T-helper 1 cell (primary cell): ENCODE measurements at places on chromosomes 12 and 14.

- no peak for DNase-seq
These were observed 195.7 kb upstream of the NEDD1 start for GRCh38 chr12:96711364-96711763.

DNA sequence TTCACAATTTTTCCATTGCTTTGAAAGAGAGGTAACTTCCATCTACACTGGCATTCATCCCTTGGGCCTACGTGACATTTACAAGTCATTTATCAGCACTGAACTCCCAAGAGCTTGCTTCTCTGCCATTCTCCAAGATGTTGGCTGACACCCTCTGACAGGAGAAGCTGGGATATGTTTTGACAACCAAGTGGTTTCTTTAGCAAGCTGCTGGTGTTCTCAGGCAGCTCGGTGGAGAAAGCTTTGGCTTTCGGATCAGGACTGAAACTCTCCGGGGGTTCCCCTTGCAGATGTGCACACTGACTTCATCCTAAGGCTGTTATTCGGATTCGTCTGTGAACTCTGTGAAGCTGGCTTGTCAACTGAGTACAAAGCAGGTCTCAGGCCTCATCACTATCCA, 15.7 kb downstream of the KCNA5 start:
- no peak for DNase-seq

GRCh38 chr14:59245809-59246295, 57.4 kb downstream of the DAAM1 start:
- DNase-seq: no peak

DNA sequence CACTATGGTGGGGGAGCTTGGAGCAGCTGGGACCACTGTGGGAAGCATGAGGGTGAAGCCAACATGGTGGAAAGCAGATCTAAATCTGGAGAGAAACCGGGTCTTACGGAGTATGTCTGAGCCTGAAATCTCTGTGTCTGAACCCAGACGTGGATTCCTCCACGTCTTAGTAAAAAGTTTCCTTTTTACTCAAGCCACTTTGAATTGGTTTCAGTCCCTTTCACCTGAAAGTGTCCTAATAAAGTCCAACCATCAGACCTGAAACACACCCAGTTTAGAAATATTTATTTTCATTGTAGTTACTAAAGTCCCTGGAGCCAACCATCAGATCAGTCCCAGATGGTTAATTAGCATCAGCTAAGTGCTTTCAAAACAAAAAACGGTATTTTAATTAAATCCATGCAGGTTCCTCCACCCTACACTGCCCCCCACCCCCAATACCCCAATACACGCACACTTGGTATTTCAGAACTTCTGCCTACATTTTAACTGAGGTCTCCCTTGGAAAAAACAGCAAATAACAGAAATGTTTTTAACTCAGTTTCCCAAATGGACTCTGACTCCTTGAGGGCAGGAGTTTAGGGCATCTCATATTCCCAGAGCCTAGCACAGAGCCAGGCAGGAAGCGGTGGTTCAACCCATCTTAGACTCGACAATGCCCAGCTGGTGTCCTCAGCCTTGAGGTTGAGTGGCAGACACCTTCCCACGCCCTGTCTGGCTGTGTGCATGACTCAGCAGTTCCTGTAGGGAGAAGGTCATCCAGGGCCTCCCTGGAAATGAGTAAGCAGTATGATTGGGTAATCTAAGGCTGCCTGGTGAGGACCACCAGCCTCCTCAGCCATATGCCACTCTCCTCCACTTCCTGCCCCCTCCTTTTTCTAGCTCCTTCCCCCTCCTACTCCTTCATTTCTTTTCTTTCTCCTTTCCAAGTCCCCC, 175.8 kb downstream of the TTC8 start:
- DNase-seq: peak; percentile 9

DNA sequence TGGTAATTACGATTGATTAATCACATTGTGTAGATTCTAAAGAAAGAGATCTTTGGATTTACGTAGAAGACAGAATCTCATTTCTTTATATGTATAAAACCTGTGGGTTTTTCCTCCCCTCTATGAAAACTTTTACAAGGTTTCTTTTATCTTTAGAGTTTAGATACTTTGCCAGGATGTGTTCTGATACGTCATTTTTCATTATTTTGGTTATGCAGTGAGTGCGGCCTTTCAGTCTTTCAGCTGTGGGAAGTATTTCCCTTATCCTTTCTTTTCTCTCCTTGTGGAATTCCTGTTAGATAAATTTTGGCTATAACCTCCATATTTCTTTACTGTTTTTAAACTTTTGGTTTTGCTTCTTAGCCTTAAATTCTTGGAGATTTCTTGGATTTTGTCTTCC, 92.7 kb downstream of the TTLL5 start:
- DNase-seq: no peak

DNA sequence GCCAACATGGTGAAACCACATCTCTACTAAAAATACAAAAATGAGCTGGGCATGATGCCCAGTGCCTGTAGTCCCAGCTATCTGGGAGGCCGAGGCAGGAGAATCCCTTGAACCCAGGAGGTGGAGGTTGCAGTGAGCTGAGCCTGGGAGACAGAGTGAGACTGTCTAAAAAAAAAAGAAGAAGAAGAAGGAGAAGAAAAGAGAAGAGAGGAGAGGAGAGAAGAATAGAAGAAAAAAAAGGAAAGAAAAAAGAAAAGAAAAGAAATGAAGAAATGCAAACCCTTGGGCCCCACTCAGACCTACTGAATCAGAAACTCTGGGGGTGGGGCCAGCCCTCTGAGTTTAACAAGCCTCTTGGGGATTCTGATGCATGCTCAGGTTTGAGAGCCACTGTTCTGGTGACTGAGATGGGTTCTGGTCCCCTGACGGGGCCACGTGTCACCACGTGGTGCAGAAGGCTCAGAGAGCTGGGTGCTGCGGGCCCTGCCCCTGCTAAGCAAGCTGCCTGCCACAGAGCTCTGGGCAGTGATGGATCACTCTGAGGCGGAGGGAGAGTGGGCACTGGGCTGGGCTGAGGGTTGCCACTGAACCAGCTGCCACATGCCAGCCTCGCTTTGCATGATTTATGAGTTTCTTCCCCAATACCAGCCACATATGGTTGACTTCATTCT, 37.5 kb downstream of the ERH start:
- no peak for DNase-seq

DNA sequence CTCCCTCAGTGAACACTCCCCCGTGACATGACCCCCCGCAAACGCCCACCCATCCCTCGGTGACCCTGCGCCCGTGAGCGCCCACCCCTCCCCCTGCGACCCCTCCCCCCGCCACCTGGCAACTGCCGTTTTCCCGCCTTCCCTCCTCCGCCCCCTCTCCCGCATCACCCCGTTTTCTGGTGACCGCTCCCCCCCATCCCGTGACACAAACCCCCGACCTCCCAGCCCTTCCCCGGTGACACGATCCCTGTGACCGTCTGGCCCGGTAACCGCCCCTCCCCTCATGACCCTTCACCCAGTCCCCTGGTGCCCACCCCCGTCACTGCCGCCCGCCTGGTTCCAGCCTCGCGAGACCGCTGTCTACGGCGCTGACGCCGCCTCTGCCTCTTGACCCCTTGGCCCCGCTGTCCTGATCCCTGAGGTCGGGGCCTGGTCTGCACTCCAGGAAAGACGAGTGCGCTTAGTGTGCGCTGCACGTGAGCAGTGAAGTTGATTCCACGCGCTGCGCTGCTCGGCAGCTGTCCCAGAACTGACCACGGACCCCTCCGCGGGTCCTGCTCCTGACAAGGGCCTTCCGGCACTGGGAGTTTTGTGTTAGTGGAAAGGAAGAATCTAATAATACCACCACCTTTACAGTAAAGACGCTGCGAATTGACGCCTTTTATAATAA, 59.4 kb downstream of the DDX51 start:
- DNase-seq: peak; percentile 46

DNA sequence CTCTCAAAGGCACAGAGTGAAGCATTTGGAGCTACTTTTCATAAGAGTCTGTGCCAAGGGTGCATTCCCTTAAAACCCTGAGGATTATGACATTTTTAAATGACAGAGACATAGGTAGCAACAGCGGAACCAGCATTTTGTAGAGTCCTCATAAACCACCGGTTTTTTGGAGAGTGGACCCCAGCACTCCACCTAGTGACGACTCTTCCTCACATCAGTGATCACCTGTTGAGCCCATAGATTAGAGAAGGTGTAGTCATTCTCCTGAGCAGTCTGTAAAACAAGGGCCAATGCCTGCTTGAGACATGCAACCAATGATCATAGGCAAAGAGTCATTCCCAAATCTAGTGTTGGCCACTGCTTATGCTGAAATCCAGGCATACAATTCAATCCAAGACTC, 399.1 kb downstream of the GXYLT1 start:
- no peak for DNase-seq

GRCh38 chr12:94244165-94245133, 96.1 kb downstream of the PLXNC1 start:
- DNase-seq: no peak

GRCh38 chr12:111777345-111778045, 10.8 kb downstream of the ALDH2 start:
- DNase-seq: no peak

- no peak for DNase-seq
These were observed 4.5 kb downstream of the FOXA1 start for GRCh38 chr14:37590428-37591139.

- no peak for DNase-seq
These were observed 75.9 kb downstream of the BMP4 start for GRCh38 chr14:53880761-53881160.

- DNase-seq: no peak
These were observed 620 bp downstream of the TMTC1 start for GRCh38 chr12:29782871-29783772.

DNA sequence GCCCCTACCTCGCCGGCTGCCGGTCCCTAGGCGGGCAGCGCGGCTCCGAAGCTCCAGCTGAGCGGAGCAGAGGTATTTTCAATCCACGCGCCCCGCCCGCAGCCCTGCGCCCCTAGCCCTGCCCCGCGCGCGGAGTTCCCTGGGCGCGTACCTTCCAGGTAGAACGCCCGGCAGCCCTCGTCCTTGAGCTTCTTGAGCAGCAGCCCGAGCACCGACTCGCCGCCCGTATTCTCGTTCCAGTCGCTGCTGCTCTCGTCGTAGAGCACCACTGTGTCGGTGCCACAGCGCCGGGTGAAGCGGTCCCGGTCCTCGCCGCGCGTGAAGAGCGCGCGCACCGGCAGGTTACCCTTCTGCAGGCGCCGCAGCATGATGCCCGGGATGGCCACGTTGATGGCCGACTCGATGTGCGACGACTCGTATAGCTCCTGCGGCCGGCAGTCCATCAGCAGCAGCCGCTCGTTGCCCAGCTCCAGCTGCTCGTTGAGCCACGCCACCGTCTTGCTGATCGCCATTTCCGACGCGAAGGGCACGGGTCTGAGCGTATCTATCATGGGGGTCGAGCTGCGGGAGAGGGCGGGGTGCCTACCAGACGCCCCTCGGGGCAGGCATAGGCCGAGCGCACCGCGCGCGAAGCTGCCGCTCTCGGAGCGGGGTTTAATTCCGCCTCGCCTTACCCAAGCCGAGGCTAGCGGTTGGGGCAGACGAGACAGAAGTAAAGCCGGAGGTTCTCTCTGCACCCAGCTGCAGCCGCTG, 636 bp downstream of the DUSP6 start:
- peak; percentile 10 for DNase-seq

DNA sequence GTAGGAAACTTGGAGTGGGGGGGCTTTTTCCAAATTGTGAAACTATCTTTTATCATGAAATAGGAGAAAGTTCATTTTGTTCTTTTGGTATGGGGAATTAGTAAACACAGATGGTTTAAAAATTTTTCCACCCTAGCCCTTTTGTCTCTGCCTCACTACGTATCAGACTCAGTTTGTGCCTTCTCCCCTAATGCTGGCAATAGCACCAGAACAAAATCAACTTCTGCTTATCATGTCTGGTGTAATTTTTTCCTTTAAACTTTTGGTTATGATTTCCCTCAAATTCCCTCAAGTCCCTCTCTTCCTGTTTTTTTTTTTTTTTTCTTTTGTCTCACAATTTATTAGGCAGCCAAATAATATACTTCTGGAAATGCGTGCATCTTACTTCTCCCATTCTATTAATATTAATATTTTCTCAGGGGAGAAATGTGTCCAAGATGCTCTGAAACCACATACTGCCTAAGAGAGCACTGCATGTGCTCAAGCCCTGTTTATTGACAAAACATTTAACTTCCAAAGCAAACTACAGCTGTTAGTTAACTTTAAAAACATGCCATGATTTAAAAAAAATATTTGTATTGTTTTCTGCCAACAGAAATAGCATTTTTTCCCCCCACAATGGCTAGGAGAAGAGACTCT, 35.4 kb downstream of the TESPA1 start:
- no peak for DNase-seq

DNA sequence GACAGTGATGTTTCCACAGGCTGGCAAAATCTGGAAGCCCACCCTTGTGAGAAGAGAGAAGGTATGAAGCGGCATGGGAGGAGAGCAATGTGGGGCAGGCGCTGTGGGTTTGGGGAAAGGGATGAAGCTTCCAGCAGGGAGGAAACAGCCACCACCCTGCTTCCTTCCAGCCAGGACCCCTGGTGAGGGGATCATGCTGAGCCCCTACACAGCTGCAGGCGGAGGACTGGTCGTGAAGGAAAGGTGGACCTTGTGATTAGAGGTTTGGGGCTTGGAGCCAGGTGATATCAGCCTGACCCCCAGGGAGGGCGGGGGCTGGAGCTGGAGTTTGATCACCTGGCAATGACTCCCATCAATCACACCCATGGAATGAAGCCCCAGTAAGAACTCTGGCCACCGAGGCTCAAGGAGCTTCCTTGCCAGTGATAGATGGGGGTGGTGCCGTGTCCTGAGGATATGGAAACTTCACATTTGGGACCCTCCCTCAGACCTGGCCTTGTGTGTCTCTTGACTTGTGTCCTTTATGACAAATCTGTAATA, 48.6 kb downstream of the RIMBP2 start:
- no peak for DNase-seq

DNA sequence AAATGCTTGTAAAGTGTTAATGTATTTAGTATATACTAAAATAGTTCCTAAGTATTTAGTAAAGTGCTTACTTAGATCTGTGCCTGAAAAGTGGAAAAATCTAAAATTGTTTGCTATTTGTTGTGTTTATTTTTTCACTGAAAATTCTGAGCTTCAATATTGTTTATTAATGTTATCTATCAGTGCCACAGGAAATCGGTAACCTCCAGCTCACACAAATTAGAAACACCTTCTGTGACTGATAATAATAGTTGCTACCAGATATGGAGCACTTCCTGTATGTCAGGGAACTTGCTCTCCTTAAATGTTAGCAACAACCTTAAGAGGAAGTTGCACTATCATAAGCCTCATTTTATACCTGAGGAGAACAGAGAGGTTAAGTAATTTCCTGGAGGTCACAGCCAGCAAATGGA, 723 bp upstream of the LRP10 start:
- no peak for DNase-seq

- no peak for DNase-seq
These were observed 142.0 kb downstream of the PLXNC1 start for GRCh38 chr12:94290353-94290752.

DNA sequence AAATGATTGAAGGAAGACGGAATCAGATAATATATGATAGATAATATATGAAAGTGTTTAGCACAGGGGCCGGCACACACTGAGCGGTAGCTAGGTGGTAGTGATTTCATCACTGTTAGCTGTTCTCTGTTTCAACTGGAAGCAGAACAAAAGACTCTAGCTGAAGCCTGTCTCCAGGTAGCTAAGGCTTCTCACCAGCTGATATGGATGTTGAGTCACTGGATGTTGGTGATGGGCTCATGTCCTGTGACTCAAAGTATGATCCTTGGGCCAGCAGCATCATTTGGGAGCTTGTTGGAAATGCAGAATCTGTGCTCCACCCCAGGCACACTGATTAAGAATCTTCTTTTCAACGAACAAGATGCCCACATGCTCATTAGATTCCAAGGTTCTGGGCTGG, 21.7 kb upstream of the KCNA5 start:
- DNase-seq: no peak

- DNase-seq: peak; percentile 91
These were observed at the start of gene ZBTB1 for GRCh38 chr14:64504310-64504896. TSS of gene ZBTB1 (plus strand) at chr14:64504770. CDS start at chr14:64521505, 16,735 bp downstream.

- no peak for DNase-seq
These were observed 249.1 kb downstream of the DPY19L2 start for GRCh38 chr12:63419154-63419553.
